ENCODE measurements at places on chromosomes 1 and 21.

GRCh38 chr21:28193189-28193588 lies 799.5 kb downstream of the LTN1 start:
- DNase-seq: no peak

GRCh38 chr1:15523104-15524020 lies 653 bp downstream of the CASP9 start:
- DNase-seq: no peak

DNA sequence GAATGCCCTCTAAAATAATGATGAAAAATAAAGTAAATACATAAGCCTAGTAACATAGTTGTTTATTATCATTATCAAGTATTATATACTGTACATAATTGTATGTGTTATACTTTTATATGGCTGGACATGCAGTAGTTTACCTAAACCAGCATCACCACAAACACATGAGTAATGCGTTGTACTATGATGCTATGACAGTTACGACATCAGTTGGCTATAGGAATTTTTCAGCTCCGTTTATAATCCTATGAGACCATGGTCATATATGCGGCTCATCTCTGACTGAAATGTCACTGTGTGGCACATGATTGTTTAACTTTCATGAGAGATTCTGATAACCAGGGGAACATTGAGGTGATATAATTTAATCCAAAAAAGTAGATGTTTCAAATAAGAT lies 352.1 kb downstream of the ST6GALNAC3 start:
- DNase-seq: no peak

DNA sequence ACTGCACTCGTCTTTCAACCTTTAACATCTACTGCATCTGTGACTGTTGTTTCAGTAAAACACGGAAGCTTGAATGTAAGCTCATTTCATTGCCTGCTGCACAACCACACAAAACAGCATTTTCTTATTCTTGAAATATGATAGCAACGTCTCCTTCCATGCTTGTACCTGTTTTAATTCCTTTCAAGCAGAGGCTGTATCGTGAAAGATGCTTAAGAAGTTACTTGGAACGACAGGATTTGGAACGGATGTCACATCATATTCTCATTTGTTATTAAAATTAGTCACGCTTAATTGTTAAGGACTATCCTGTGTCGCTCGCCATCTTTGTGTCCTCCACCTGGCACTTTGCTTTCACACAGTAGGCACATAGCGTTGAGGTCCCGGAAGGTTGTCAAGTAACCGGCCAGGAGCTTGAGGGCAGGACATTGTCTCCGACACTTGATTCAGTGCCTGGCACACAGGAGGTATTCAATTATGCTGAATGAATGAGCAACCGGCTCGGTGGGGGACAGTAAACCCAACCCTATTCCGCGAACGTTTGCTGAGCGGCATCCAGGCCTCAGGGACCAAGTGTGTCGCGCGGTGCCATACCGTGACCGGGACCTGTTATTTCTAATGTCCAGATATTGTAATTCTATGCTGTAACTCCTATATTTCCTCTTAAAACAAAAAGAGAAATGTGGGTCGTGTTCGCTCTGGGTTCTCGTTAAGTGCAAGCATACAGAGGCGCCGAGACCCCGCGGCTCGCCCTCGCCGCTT lies 499 bp upstream of the SH3GLB1 start:
- peak; percentile 29 for DNase-seq

DNA sequence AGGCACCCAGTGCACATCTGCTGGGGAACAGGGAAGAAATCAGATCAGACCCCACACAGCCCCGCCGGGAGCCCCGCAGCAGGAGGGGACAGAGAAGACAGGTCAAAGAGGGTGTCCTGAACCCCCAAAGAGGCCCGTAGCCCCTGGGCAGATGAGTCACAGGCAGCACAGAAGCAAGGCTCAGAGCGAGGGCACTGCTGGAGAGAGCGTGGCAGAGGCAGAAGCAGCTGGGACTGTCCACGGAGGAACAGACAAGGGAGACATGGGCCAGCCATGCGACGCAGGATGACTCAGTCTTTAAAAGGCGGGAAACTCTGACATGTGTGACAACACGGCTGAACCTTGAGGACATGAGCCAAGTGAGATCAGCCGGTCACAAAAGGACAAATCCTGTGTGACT lies 14.5 kb upstream of the PRDM16 start:
- DNase-seq: no peak

- no peak for DNase-seq
These were observed 728.6 kb downstream of the PTPRU start for GRCh38 chr1:29964718-29965533.

DNA sequence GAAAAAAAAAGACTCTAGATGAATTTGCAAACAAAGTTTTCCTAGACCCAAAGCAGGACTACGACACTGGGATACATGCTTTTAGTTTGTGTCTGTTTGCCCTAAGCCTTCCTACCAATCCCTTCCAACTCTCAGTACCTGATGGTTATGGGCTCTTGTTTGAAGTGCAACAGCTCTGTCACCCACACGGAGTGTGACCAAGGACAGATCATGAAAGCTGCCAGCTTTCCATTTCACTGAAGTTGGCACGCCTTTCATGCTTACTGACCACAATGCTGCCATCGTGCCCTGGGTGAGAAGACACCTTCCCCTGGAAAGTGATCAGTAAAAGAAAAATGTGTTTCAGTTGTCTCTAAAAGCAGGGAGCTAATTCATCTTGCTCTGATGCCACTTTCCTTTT lies 312.5 kb upstream of the PTBP2 start:
- DNase-seq: no peak

- DNase-seq: no peak
These were observed 653.4 kb downstream of the KIF26B start for GRCh38 chr1:245807954-245808719.

GRCh38 chr1:18962121-18962721 lies 5.7 kb upstream of the IFFO2 start:
- DNase-seq: no peak

DNA sequence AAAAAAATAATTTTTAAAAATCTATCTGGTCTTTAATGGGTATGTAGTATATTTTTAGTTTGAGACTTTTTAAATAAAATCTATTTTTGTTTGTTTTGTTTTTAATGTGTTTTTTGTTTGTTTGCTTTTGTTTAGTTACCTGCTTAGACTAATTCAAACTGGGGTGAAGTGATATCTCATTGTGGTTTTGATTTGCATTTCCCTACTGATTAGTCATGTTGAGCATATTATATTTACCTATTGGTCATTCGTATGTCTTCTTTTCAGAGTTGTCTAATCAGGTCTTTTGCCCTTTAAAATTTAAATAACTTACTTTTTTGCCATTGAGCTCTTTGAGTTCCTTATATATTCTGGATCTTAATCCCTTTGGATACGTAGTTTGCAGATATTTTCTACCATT lies 20.3 kb downstream of the CD1B start:
- no peak for DNase-seq

DNA sequence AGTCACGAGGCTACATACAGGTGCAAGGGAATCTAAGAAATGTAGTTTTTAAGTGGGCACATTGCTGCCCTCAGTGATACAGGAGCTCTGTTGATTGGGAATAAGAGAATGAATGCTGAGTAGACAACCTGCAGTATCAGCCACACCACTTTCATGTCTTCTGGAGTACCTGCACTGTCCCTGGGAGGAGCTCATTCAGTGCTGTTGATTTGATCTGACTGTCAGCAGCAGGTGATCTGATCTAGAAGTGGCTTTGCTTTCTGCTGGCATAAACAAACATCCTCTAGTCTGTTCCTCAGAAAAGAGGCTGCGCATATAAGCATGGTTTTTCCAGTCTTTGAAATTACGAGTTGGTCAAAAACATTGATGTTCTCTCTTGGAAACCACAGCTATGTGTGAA lies 35.5 kb upstream of the LRRC52 start:
- no peak for DNase-seq

GRCh38 chr21:43972850-43973633 lies 39.1 kb upstream of the TRAPPC10 start:
- DNase-seq: no peak

GRCh38 chr1:77026640-77027039 lies 159.4 kb downstream of the ST6GALNAC5 start:
- DNase-seq: no peak

- no peak for DNase-seq
These were observed 43.8 kb downstream of the ACTL8 start for GRCh38 chr1:17798799-17799382.

- no peak for DNase-seq
These were observed 61.2 kb downstream of the RGS5 start for GRCh38 chr1:163141556-163141955.

GRCh38 chr1:31836638-31837037 lies 20.8 kb upstream of the SPOCD1 start:
- DNase-seq: no peak

DNA sequence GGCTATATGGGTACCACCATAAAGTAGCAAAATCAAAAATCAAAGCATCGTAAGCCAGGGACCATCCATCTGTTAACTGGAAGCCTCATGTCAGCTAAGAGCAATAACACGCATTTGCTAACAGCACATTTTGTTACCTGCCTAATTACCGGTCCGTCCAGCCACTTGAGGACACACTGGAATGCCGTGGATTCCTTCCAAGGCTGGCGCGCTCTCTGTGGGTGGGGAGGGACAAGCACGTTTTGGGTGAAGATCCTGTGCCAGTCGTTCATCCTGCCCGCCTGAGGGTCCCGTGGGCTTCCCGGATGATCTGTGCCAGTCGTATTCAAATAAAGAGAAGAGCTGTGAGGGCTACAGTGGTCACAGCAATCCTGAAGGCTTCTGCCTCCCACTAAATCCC lies 6.2 kb downstream of the NPHP4 start:
- DNase-seq: no peak
